ENCODE measurements at places on chromosomes 7 and 10.

DNA sequence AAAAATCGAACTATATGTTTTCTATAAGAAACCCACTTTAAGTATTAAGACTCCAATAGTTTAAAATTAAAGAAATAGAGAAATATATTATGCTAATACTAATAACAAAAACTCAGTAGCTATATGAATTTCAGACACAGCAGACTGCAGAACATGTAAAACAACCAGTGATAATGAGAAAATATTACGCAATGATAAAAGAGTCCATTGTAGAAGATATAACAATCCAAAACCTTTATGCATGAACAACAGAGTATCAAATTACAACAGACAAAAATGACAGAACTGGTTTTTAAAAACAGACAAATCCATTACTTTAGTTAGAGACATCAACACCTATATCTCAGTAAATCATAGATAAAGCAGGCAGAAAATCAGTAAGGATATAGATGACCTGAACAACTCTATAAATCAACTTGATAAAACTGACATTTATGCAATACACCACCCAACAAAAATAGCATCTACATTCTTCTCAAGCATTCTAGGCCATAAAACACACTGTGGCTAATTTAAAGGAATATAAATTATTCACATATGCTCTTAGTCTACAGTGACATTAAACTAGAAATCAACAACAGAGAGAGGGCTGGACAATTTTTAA, 669.5 kb upstream of the GHITM start:
- no peak for DNase-seq

DNA sequence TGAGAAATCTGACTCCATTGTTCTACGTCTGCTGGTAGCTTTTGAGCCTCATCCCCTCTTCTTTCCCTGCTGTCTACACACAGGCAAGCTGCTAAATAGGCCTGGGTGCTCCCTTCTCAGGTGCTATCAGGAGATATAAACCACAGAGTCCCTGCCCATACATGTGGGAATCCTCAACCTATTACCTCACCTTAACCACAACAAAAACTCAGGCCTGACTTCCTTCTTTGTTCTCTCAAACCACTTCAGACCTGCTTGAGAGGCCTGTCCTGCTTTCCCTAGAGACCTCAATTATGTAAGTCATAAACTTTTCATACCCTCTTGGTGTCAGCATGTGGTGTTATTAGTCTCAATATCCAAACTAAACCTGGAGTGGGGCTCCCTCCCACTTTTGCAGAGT, 75.0 kb upstream of the MAGI2 start:
- no peak for DNase-seq

GRCh38 chr10:75508814-75509306, 77.4 kb downstream of the LRMDA start:
- no peak for DNase-seq

- DNase-seq = no peak
Observed at GRCh38 chr10:132099389-132100090, 33.8 kb downstream of the JAKMIP3 start.

- DNase-seq = no peak
Observed at GRCh38 chr7:44324204-44324480, 1.3 kb downstream of the CAMK2B start.

- no peak for DNase-seq
Observed at GRCh38 chr7:72504061-72504706, 92.0 kb upstream of the CALN1 start.
